ENCODE measurements at places on chromosomes 1 and 21.

- DNase-seq = no peak
Observed at GRCh38 chr1:55214934-55215193, 300 bp downstream of the USP24 start.

DNA sequence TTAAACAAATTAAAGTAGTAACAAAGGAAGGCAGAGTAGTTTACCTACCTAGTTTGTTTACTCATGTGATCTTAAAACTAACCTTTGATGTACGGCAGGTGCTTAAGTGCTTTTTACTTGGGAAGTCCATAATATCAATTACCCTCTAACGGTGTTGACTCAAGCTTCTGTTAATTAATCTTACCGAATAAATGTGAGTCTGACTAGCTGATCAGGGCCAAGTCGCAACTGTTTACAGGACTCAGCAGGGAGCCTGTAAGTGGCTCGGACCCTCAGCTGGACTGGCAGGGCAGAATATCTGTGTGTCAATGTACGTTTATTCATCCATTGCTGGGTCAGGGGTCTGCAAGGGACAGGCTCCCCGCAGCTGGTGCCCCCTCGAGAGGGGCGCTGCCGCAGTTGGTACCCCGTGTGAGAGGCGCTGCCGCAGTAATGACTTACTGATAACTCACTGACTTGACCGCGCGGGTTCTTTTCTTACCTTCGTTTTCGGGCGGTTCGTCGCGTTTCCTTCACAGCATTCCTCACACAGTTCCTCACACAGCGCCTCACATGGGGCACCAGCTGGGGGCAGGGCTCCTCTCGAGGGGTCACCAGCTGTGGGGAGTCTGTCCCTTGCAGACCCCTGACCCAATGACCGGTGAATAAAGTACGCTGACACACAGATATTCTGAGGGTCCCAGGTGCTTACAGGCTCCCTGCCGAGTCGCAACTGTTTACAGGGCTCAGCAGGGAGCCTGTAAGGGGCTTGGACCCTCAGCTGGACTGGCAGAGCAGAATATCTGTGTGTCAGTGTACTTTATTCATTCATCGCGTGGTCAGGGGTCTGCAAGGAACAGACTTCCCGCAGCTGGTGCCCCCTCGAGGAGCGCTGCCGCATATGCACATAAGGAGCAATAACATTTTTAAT, 3.0 kb downstream of the FMO1 start:
- peak; percentile 87 for DNase-seq

DNA sequence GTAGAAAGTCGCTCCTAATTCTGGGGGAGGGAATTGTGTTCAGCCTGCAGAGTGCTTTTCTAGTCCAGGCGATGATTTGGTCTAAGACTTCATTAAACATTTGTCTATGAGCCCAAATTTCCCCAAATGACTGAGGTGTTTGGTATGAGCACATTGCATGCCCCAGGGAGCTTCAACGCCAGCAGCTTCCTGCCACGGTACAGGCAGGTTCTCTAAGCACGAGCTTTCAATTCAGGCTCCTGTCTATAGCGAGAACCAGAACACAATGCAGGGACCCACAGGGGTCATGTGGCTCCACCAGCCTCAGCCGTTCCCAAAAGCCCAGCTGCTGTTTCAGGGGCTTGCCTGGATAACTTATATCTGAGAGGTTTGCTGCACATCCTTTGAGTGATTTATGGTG, 34.1 kb upstream of the H6PD start:
- DNase-seq = no peak

DNA sequence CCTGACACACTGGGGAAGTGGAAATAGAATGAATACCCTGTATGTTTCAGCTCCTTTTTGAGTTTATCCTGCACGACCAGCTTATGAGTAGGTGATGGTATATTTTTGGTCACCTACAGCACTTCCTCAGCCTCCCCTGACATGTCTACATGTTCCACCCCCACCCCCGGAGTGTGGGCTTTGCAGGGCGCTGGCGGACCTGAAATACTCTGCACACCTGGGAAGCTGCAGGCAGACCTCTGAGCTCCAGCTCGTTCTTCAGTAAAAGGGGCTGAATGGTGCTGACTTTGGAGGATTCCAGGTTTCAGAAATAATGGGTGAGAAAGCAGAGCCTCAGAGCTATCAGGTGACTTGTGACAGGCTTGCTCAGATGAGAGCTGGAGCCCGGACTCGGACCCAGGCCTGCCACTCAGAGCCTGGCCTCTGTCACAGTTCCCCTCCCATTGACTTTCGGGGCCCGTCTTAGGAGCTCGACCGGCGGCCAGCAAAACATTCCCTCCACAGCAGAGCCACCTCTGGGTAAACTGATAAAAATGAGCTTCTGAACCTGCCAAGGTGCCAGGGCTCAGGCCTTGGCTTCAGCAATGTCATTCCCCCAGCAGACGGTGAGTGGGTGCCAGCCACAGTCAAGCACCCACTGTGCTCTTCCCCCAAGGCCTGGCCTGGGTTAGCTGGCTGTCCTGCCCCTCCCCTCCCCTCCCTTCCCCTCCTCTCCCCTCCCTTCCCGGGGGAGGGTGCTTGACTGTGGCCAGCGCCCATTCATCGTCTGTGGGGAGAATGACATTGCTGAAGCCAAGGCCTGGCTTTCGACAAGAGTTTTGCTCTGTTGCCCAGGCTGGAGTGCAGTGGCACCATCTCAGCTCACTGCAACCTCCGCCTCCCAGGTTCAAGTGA, 30.1 kb downstream of the DOP1B start:
- no peak for DNase-seq

DNA sequence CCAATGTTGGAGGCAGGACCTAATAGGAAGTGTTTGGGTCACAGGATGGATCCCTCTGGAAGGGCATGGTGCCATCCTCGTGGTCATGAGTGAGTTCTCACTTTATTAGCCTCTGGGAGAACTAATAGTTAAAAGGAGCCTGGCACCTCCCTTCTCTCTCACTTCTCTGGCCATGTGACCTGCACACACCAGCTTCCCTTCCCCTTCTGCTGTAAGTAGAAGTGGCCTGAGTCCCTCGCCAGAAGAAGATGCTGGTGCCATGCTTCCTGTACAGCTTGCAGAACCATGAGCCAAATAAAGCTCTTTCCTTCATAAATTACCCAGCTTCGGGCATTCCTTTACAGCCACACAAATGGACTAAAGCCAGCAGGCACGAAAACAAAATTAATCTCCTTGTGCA, 23.6 kb downstream of the ACOT7 start:
- DNase-seq = no peak

DNA sequence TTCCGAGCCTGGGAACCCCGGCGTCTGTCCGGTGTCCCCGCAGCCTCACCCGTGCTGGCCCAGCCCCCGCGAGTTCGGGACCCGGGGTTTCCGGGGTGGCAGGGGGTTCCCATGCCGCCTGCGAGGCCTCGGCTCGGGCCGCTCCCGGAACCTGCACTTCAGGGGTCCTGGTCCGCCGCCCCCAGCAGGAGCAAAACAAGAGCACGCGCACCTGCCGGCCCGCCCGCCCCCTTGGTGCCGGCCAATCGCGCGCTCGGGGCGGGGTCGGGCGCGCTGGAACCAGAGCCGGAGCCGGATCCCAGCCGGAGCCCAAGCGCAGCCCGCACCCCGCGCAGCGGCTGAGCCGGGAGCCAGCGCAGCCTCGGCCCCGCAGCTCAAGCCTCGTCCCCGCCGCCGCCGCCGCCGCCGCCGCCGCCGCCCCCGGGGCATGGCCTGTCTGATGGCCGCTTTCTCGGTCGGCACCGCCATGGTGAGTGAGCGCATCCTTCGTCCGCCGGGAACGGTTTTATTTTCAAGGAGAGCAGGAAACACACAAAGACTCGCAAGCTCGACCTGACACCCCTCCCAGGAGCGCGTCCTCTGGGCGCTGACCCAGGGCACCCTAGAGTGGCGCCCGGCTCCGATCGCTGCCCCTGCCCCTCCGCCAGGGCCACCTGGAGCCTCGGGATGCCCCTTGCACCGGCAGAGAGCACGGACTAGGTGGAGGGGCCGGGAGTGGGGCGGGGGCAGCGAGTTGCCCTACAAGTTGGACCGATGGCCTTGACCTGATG, at the start of gene ABCG1:
ABCG1 (plus strand) TSS at position 305 of the 770 bp plus-strand sequence; CDS start at position 428, 123 bp downstream.
- DNase-seq = peak; percentile 70

- DNase-seq = no peak
Observed at GRCh38 chr21:41763398-41763931, 3.4 kb downstream of the RIPK4 start.

GRCh38 chr1:20137604-20138003, 1.5 kb upstream of the PLA2G2F start:
- DNase-seq = no peak

DNA sequence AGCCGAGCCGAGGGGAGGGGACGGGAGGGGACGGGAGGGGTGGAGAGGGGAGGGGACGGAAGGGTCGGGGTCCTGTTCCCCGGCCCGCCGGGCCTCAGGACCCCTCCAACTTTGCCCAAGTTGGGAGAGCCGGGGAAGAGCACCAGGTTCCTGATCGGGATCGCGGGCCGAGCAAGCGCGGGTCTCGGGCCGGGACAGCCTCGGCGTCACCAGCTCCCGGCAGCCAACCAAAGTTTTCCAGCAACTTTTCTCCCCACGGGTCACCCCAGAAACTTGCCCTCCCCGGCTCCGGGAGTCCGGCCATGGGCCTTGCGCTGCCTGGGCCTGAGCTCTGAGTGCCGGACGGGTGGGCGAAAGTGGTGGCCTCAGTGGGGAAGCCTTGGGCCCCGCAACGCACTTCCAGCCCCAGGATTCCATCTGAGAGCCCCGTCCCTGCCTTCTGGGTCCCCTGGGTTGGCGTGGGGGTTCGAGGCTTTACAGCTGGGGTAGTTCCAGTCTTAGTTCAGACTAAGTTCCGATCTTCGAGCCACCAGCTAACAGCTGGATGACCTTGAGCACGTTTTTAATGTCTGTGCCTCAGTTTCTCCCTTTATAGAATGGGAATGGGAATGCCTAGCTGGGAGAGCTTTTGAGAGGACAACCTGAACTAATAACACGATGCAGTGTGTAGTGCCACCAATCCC, 458 bp downstream of the ZC3H12A start:
- DNase-seq = peak; percentile 30

DNA sequence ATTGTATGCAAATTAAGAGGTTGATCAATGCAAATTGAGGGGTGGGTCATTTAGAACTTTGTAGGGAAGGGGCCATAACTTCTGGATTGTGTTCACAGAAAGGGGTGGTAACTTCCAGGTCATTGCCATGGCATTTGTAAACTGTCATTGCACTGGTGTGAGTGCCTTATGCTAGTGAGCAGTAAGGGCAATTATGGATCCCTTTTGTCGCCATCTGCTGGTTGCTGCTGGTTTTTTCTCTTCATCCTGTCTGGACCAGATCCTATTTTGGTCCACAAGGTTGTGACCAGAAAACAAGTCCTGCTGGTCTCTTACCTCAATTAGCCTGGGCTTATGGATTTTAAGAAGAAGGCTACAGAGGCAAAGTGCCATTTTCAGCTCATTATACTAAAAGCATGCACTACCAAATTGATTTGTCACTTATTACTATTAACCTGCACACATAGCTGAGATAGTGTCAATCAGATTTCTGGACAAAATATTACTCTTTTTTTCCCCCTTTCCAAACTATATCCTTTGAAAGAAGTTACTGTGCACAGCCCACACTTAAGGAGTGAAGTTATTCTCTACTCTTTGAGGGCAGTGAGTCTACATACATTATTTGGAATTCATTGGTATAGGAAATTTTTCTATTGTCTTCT, 196.2 kb downstream of the ZC3H11B start:
- peak; percentile 53 for DNase-seq

- DNase-seq = no peak
Observed at GRCh38 chr1:209062863-209063262, 520.7 kb upstream of the CAMK1G start.

- no peak for DNase-seq
Observed at GRCh38 chr1:47592296-47593012, 154.6 kb downstream of the FOXD2 start.

DNA sequence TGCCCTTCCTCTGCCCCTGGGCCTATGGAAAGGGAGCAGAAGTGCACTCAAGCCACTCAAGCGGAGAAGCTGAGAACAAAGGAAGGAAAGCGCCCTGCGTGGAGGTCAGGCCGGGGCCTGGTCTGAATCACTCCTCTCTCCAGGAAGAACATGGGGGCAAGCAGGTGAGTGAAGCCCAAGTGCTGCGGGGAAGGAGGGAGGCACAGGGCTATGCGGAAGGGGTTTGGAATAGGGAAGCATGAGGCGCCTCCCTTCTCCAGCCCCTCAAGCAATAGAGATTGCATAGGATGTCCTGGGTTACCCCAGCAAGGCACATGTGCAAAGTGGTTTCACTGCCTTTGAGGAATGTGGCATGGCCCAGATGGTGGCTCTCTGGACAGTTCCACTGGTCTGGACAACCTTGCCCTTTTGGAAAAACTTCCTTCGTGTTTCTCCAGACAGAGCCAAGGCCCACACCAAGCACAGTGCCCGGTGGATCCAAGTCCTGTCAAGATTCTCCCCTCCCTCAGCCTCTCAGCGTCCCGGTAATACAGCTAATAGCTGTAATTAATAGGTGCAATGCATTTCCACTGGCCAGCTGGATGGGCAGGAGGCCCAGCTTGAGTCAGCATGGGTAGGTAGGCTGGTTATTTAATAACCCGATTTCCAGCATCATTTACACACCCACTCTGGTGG, 13.7 kb downstream of the BLACAT1 start:
- DNase-seq = no peak

DNA sequence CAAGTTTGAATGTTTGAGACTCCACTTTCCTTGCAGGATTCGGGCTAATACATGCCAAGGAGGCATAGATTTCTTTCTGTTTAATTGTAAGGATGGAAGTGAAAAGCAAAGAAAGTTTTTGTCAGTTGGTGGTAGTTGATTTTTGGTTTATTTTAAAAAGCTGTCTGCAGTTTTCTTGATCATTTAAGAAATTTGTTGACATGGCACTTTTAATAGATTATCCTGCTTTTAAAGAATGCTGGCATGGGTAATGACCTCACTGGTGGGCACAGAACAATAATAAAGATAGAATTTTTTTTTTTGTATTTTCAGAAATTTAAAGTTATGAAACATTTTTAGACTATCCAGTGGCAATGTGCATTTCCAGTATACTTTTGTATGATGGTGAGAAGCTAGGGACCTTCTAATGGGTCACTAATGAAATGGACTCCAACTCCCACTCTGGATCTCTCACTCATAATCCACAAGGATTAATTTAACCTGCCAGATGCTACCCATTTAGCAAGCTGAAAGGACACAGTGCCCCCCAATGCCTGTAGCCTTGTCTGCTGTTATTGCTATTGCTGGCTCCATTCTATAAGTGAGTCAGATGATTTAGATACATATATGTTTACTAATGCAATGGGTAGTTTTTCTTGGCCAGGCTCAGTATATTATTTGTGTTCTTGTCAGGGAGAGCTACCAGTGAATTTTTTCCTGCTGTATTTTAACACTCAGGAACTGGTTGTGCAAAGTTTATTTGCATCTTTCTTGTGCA, 190.2 kb upstream of the SGIP1 start:
- DNase-seq = no peak

All from OCI-LY7 (cell line).